ENCODE measurements at places on chromosomes 5 and 9.

GRCh38 chr5:53219174-53219573 lies 109.6 kb upstream of the MOCS2 start:
- DNase-seq, result no peak

DNA sequence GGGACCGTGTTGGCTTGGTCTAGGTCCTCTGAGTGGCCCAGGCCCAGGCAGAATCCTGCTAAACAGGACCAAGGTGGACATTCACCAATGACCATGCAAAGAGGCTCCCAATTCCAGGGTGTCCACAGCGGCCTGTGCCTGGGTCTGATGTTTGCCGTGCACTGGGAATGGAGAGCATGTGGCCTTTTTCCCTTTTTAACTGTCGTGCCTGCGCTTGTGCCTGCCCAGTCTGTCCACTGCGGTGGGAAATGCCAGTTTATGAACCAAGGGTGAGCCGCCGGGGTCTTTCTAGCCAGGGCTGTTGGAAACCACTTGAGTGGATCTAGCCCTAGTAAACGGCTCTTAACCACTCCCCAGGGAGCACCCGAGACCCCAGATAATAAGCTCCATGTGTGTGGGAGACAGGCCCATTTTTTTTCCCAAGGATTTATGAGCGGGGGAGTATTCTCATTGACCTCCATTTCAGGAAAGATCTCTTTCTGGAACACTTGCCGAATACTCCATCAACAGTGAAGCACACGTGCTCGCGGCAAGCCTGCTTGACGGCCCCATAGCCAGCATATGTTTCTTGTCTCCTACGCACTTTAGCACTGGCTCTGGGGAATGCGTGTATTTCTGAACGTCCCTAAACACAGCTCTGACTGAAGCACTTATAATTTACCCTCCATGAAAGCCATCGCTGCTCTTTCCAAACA lies 93.2 kb upstream of the PHYKPL start:
- no peak for DNase-seq

DNA sequence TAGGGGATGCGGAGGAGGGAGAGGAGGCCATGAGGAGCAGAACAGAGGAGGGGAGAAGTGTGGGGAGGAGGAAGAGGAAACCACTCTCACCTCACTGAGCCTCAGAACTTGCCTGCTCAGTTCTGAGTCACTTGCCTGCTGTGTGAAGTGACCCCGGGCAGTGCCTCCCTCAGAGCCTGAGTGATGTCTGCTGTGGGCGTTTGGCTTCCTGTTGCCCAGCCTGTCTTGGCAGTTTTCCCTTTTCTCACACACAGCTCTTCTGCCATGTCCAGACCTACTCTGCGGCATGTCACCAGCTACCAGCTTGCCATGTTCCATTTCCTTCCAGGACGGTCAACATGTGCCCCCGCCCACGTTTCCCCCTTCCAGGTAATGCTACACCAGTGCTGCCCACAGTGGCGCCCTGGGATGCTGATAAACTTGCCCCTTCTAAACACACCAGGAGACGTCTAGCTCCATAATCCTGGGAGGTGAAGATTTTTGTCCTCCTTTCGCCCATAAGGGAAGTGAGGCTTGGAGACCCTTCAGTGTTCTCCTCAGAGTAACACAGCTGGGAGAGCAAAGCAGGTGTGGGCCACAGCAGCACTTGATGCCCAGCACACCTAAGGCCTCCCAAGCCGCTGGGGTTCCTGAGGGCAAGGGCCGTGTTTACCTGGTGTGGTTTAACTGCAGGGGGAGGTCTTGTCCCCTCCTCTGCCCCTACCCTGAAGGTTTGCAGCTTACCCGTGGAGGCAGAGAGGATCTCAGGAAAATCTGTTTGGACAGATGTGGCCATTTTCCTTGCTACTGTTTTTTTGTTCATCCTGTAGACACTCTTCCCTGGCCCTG lies 63.8 kb upstream of the RNF130 start:
- DNase-seq, result no peak

GRCh38 chr5:18740301-18740700 lies 1106.0 kb downstream of the TAF11L14 start:
- no peak for DNase-seq

GRCh38 chr5:158737536-158738027 lies 362.1 kb downstream of the EBF1 start:
- DNase-seq, result no peak

DNA sequence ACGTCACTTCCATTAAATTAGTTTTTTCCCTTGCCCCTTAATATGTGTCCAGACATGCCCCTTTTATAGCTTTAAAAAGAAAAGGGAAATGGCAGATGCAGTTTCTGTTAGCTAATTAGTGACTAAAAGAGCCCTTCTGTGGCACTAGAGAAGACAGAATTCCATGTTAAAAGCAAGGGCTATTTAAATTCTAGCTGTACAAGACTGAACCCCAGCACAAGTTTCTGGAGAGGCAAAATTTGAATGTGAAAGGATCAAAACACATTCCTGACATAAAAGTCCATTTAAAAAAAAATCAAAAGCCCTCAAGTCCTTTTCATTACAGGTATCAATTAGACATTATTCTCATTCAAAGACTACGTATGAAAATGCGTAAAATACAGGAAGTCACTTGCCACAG lies 78.7 kb downstream of the HAPLN1 start:
- no peak for DNase-seq

DNA sequence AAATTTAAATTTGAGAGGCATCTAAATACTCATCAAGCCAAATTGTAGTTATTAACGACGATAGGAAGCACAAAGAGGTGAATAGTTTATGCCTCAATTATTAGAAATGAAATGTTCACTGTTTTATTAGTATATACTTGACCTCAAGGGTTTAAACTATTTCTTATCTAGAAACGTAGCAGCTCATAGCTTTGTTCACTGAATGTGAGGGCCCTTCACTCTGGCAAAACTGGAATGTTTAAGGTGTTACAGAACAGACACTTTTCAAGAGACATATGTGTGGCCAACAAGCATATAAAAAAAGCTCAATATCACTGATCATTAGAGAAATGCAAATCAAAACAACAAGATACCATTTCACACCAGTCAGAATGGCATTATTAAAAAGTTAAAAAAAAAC lies 151.2 kb upstream of the KCNN2 start:
- no peak for DNase-seq

GRCh38 chr9:99244344-99245260 lies 22.5 kb downstream of the SEC61B start:
- no peak for DNase-seq

DNA sequence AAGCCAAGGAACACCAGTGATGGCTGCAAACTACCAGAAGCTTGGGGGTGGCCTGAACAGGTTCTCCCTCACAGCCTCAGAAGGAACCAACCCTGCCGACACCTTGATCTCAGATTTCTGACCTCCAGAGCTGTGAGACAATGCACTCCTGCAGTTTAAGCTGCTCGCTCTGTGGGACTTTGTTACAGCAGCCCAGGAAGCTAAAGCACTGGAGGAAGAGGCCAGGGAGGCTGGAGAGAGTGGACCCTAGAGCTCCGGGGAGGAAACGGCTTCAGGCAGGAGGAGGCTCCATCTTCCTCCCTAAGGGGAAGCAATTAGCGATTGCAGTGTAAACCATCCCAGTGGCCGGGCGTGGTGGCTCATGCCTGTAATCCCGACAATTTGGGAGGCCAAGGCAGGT lies 25.1 kb downstream of the BARX1 start:
- no peak for DNase-seq

DNA sequence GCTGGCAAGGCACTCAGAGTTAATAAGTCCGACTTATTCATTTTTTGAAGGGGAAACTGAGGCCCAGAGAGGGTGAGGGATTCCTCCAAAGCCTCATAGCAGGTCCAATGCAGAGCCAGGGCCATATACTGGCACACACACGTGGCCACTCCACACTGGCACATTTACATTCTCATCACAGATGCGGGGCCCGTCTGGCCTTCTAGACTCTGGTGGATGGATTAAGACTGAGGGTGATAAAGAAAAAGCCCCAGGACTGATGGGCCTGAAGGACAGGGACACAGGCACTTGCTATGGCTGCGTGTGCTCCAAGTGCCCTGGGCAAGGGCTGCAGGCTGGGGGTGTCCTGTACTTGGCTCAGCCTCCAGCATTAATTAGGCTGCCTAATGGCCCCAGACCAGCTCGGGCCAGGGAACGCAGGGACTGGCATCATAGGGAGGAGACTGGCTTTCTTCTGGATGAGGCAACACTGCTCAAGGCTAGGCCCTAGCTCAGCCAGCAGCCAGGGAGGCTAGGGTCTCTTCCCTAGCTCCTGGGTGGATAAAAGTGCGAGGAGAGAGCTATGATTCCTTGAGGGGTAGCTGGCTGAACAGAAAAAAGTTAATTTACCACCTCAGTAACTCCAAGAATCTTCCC lies 28.5 kb upstream of the CSF1R start:
- no peak for DNase-seq
